Activated CD4-positive, alpha-beta memory T cell treated with anti-CD3 and anti-CD28 coated beads for 36 hours (primary cell): ENCODE measurements at places on chromosomes 2 and 18. TPM values are rescaled to one million over a fixed set of nuclear protein-coding genes. Genes with fewer than 3 reads are reported as not detected.

- no peak for DNase-seq
These were observed 133.3 kb downstream of the GAREM1 start for GRCh38 chr18:32337347-32337746.

- DNase-seq = no peak
These were observed 356.3 kb downstream of the SATB2 start for GRCh38 chr2:199101487-199101886.

DNA sequence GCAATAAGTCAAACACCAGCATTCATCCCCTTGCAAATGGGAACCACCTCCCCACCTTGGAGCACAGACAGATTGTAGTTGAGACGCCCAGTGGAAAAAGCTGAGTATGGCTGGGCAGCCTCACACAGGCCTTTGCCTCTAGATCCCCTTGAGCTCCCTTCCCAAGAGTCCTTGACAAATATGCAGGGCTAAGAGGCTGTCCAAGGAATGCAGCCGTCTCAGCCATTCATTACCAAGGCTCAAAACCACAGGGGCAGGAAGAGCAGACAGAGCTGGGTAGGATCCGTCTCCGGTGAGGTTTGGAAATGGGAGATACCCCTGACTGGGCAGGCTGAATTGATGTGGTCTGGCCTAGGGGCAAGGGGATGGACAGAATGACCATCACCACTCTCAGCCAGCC is 557.1 kb downstream of the TNS1 start:
- no peak for DNase-seq

- DNase-seq = peak; percentile 92
These were observed 14.0 kb upstream of the COL6A3 start for GRCh38 chr2:237427769-237428506.

DNA sequence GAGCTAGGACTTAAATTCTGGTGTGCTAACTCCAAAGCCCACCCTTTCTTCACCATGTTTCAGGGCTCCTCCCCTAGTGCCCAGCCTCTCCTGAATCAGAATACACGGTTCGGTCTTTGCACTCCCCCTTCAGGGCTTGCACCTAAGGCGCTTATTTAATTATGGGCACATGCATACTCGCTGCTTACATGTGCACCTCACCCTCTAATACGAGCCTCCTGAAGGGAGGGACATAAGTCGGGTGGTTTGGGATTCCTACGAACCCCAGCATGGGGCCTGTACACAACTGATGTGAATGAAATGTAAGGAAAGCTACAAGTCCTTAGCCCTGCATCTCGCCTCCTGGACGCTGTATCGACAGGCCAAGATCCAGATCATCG is 435 bp downstream of the IFT172 start:
- no peak for DNase-seq

- DNase-seq = no peak
These were observed 605 bp downstream of the C2orf68 start for GRCh38 chr2:85611217-85611704.

GRCh38 chr2:59233920-59234319 is 992.8 kb upstream of the FANCL start:
- DNase-seq = no peak

Gene ALKAL2
- total RNA-seq = not detected

- no peak for DNase-seq
These were observed 67.1 kb downstream of the PRELID3A start for GRCh38 chr18:12474876-12475275.

DNA sequence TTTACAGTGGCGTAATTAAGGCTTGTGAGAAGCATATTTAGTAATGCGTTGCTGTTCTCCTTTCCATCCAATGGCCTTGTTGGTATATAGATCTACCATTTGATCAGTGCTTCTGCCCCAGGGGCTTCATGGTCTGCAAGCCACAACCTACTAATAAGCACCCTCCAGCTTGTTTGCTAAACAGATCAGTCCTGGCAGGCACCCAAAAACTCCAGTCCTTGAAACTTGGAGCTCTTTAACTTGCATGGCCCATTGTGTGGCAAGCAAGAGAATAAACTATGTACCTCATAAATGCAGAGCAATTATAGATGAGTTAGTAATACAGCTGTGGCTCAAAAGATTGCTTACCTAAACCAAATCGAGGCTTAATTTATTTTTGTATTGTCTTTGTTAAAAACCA is 158.5 kb downstream of the FTCDNL1 start:
- no peak for DNase-seq

- no peak for DNase-seq
These were observed 30.7 kb upstream of the TXNDC2 start for GRCh38 chr18:9854801-9855676.

GRCh38 chr2:22499082-22499839 is 885.7 kb upstream of the KLHL29 start:
- DNase-seq = no peak

Gene SATB2
- 0.19 TPM for total RNA-seq

Gene NPAS2
- total RNA-seq = 1.4 TPM

DNA sequence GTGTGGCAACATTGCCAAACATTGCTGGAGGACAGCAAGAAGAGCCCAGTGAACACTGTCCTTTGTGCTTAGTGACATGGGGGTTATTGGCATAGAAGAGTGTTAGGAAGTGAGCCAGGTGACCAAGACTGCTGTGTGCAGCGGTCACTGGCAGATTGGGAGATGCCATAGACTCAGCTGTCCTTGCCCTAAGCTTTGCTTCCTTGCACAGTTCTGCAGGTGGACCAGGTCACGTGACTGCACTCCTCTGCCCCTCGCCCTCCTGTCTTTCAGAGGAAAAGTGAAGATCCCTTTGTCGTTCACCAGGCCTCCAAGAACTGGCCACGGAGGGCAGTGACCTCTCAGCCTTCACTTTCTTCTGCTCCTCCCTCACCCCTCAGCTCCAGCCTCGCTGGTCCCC is 215.6 kb upstream of the SMIM21 start:
- no peak for DNase-seq

- no peak for DNase-seq
These were observed 66.8 kb downstream of the UXS1 start for GRCh38 chr2:106127282-106127771.

DNA sequence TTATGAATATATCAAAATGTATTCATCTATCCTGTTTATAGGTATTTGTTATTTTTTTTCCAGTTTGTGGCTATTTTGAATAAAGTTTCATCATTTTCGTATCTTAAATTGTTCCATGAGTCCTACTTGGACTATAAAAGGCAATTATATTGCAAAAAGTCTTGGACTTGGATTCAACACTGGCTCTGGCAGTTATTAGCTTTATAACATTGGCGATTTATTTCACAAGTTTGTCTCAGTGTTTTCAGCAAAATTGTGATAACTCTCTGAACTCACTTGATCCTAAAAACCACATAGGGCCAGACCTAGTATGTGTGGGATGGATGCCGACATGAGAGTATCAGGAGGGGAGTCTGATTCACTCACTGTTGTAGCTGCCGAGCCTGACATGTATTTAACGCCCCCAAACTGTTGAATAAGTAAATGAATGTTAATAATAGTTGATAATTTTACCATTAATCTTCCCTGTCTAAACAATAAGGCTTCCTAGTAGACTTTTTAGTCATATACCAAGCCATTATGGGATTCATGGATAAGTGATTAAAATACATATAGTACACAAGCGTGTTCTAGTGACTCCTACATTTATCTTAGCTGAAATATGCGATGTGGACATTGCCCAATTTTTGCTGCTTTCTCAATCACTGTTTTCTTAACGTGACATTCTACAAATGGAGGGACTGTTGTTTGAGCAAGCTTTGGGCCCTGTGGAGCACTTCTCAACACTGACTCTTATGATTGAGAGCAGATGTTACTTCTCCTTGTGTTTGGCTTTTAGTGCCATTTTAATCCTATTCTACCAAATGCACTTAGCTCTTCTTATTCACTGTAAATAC is 907.6 kb downstream of the EPHA4 start:
- no peak for DNase-seq

DNA sequence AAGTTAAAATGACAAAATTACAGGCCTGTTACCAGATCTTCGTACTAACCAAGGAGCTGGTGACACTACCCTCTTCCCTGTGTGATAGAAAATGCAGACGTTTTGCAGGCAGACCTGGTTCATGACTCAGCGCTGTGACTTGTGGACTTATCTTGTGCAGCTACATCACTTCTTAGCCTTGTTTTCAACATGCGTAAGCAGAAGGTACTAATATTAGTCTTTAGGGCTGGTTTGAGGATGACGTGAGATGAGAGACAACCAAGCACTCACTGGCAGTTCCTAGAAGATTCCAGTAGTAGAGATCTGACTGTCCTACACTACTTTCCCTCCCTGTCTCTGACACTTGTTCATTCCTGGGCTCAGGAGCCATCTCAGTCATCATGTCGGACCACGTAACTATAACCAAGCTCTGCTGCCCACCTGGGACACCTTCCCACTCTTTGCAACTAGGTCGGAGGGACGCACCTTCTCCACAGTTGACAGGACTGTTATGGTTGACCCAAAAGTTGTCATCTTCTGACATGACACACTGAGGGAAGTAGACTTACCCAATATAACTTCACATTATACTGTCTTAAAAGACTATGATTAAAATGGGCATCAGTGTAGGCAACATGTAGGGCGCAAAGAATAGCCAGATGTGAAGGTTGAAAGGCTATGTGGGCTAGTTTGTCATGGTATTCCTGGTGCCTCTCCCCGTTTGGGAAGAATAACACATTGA is 64.8 kb downstream of the TNFRSF11A start:
- peak; percentile 28 for DNase-seq

DNA sequence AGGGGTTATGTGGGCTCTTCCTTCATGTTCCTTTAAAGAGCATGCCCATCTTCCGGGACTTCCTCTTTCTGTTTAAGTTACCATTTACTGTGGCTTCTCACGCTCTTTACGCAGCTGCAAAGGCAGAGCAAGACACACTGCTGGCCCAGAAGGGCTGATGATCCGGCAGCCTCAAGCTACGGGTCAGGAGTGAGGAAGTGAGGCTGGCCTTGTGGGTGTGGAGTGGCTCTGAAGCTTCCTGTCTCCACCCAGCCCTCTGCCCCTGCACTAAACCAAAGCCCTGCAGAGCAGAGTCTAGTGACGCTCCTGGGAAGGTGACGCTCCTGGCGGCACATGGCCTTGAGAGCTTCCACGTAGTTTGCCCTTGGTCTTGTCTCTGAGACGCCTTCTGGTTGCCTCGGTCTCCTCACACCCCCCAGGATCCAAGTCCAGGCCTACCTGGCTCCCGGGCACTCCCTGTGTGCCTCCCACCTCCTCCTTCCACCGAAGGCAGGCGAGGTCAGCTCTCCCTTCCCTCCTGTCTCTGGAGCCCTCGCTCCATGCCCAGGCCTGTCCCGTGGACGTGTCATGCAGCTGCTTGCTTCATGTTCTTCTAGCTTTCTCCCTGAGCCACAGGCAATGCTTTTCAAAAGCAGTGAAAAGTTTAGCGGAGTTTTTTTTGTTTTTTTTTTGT is 50.3 kb downstream of the ARL4C start:
- peak; percentile 89 for DNase-seq

GRCh38 chr18:78160961-78161656 is 818.5 kb upstream of the SALL3 start:
- no peak for DNase-seq

DNA sequence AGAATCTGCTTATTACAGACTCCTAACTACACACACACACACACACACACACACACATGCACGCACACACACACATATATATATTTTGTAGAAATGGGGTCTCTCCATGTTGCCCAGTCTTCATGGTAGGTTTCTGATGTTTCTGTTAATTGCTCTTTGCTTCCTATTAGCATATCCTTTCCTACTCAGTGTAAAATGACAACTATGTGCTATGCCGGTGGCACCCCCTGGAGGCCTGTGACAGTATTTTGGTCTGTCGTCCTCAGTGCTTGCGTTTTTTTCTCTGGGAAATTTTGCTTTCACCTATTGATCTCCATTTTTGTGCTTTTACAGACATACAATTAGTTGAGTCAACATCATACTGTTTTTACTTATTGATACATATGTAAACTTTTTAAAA is 322.1 kb downstream of the LRRTM1 start:
- DNase-seq = no peak

Gene WDR75
- total RNA-seq = 68.8 TPM

- no peak for DNase-seq
These were observed 60.4 kb downstream of the FAM117B start for GRCh38 chr2:202695166-202695565.

Gene ALK
- not detected for total RNA-seq

DNA sequence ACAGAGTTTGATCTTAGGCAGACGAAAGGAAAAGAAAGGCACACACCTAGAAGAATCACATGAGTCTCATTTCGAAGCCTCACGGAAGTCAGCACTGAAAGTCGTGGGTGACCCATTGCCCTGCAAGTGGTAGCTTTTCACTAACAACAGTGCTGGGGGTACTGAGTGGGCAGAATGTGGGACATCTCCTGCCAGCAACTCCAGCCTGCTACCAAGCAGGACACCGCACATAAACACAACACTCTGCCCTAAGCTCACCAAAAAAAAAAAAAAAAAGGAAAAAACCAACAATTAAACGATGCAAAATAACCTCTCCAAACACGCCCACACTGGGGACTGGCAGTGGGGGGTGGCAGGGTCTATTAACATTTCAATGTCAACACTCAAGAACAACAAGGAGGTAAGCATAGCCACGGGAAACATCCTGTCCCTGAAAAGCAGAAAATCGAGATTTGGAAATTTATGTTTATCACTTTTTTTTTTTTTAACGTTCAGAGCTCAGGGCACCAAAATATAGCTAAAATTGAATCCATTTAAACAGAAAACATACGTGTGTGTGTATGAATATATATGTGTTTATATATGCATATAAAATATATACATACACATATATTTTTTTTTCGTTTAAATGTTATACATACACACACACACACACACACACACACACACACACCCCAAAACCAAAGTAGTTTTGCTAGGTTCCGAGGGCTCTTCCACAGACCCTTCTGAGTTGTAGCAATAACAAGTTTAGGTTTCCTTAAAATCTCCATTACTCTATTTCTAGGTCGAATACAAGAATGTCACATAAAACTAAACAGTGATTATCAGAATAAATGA is 2.2 kb downstream of the INO80D start:
- peak; percentile 54 for DNase-seq

DNA sequence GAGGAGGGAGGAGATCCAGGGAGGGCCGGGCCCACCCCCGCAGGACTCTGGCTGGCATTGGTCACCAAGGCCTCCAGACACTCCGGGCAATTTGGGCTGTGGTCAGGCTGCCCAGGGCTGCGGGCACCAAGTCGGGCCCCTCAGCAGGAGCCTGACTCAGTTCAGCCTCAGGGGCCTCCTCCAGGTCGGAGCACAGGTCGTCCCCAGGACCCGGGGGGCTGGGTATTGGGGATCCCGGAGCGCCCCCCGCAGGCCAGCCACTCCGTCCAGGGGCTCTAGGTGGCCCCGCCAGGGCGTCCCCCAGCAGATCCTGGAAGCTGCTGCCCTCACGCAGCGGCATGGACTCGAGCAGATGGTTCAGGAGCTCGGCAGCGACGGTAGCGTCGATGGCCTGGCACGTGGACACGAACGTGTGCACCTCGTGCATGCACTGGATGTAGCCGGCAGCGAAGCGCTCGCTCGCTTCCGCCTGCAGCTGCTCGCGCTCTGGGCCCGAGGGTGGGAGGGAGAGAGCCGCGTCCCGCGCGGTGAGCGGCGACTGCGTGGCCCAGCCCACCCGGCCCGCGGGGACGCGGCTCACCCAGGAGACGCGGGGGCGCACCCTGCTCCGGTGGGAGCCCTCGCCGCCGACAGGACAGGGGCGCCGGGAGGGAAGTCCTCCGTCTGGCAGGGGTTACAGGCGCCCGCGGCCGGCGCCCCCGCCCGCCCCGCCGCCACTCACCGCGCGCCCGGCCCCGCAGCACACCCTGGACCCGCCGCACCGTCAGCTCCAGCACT is 884 bp downstream of the HES6 start:
- peak; percentile 42 for DNase-seq

GRCh38 chr2:237909801-237910475 is 50.5 kb downstream of the RAMP1 start:
- DNase-seq = no peak

Gene SCN9A
- total RNA-seq = not detected
